ENCODE measurements at places on chromosomes 1 and 21.
A peak's percentile ranks its signal among the peaks of the same experiment; 100 is the strongest.

GRCh38 chr1:160628799-160629263 is 18.0 kb downstream of the SLAMF1 start:
- DNase-seq, result no peak

GRCh38 chr1:228083871-228084278 is 1.4 kb downstream of the ARF1 start:
- no peak for DNase-seq

GRCh38 chr1:211536606-211537005 is 42.4 kb downstream of the SLC30A1 start:
- DNase-seq, result no peak

GRCh38 chr1:156751451-156751756 is at the start of gene HDGF:
HDGF (minus strand) TSS chr1:156751675; CDS start chr1:156751429, 246 bp downstream.
- DNase-seq, result no peak

DNA sequence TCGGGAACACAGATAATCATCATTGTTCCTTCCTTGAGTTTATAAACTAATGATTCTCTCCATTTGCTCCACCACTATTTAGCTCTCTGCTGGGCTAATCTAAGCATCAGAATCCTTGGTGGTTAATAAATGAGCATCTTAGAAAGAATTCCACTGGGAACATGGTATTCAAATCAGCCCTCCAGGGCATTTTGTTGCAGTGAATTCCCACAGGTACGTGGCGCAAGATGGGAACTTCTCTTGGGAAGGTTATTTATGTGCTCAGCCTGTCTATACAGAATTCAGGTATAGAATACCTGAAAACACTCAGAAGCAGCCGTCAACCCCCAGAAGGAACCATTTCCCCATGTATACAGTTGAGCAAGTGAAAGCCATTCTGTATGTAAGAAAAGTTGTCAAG is 131.5 kb downstream of the NTNG1 start:
- no peak for DNase-seq

GRCh38 chr1:230701434-230701833 is 12.5 kb downstream of the AGT start:
- DNase-seq, result no peak

DNA sequence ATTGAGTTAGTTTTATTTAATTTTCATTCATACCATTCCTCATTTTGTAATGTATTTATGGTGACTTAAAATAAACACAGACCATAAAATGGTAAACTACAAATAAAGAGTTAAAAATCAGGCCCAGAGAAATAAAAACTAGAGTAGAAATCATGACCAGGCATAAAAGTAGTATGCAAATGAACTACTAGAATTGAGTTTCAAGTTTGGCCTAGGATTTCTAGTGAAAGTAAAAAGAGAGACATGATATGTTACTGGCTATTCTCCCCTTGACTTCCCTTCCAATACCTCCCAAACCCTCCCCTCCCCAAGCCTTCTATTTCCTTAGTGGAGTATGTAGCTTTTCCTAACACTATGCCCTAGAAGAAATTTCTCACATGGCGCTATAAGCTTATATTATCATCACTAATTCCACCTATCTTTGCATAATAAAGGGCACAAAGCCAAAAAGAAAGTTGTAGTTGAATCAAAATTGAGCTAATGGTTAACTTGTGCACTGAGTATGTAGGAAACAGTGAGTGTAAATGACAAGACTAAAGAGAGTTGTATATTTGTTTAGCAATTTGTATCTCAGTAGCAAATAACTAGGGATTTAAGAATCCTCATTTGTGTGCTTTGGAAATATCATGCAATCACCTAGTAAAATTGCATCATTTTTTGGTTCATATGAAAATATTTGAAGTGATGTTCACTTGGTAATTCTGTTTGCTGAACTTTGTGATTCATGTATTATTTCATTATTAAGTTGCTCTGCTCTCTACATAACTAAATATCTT is 29.7 kb upstream of the CDC14A start:
- DNase-seq, result no peak

DNA sequence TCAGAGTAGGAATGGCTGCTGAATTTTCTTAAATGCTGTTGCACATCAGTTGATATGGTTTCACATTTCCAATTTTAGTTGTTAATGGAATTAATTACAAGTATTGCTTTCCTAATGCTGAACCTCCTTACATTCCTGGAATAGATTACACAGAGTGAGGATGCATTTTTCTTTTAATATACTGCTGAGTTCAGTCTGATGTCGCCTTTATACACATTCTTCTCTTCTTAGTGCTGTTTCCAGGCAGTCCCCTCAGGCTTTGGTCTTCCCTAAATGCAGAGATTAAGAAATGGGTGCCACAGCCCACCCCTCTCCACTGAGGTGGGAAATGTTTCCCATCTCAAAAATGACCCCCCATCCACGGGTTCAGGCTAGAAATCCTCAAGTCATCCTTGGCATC is 6.7 kb upstream of the TSPEAR start:
- no peak for DNase-seq

- no peak for DNase-seq
These were observed 64.0 kb downstream of the COL18A1 start for GRCh38 chr21:45468971-45469272.

GRCh38 chr1:154938604-154939399 is 2.3 kb upstream of the PMVK start:
- DNase-seq, result no peak

DNA sequence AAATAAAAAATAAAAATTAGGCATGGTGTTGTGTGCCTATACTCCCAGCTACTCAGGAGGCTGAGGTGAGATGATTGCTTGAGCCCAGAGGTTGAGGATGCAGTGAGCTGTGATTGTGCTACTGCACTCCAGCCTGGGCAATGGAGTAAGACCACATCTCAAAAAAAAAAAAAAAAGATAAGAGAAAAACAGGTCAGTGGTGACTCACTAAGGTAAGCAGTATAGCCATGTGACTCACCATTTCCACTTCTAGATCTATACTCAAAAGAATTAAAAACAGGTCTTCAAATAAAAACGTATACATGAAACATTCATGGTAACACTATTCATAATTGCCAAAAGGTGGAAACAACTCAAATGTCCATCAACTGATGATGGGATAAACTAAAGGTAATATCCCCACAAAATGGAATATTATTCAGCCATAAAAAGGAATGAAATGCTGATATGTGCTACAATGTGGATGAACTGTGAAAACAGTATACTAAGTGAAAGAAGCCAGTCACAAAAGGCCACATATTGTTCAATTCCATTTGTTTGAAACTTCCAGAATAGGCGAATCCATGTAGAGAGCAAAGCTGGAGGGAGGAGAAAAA is 75.1 kb downstream of the ZNF281 start:
- no peak for DNase-seq

- DNase-seq, result no peak
These were observed 675.5 kb upstream of the CXADR start for GRCh38 chr21:16837321-16837720.

DNA sequence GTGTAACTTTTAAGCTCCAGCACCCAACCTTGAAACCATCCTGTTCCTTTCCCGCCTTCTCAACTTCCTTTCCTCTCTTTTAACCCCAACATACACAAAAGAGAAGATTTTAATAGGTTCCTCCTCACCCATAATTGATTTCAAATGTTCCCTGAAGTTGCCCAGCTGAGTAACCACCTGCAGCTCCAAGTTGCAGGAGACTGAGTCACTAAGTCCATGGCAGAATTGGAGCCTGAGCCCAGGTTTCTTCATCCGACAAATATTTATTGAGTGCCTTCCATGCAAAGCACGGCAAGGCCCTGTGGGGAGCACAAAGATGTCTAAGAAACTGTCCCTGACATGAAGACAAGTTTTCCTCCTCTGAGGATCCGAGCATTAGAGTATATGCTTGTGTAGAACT is 97.7 kb downstream of the PAPPA2 start:
- DNase-seq, result no peak

- no peak for DNase-seq
These were observed 3.0 kb downstream of the TFF1 start for GRCh38 chr21:42363312-42363711.

DNA sequence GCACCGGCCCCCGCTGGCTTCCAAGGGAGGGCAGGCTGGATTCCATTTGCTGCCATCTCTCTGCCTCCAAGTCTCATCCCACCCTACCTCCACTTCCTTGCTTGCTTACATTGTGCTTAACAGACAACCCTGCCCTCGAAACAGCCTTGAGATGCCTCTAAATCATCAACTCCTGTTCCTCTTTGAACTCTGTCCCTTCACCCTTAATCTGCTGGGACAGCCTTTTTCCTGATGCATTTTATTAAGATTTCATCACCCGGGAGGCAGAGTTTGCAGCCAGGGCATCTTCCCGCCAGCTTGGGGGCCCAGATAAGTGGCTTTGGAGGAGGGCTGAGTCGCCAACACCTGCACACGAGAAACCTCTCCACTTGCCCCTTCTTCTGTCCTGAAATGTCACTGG is 192.5 kb downstream of the KAZN start:
- DNase-seq, result no peak

DNA sequence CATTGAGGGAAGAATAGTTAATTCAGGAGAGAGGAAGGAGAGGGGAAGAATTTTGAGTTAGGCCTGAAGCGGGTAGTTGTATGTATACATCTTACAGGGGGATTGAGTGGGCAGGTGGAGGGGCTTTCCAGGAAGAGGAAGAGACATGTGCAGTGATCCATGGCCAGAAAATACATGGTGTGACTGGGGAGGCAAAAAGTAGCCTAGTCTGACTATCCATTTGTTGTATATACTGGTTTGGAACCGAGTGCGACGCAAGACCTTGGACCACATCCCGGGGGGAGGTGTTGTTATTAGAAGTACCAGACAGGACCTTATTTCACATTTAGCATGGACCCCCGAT is 158.3 kb downstream of the SDCCAG8 start:
- DNase-seq, result no peak

- DNase-seq, result no peak
These were observed 62.0 kb upstream of the MACF1 start for GRCh38 chr1:39142401-39143060.

DNA sequence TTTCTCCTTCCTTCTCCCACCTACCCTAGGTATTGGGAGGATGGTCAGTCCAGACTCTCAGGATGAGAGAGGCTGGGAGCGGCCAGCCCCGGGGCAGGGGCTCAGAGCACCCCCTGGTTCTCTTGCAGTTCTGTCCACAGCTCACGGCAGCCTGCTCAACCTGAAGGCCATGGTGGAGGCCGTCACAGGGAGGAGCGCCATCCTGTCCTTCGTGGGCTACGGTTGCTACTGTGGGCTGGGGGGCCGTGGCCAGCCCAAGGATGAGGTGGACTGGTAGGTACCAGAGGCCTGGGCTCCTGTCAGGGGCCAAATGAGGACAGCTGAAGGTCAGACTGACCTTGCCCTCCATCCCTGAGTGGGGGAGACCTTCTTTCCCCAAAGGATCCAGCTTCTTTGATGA is 4.2 kb downstream of the PLA2G2F start:
- DNase-seq, result no peak

GRCh38 chr1:165116732-165117131 is 239.8 kb downstream of the LMX1A start:
- no peak for DNase-seq

- DNase-seq, result no peak
These were observed 1.4 kb upstream of the FDPS start for GRCh38 chr1:155307247-155307740.

DNA sequence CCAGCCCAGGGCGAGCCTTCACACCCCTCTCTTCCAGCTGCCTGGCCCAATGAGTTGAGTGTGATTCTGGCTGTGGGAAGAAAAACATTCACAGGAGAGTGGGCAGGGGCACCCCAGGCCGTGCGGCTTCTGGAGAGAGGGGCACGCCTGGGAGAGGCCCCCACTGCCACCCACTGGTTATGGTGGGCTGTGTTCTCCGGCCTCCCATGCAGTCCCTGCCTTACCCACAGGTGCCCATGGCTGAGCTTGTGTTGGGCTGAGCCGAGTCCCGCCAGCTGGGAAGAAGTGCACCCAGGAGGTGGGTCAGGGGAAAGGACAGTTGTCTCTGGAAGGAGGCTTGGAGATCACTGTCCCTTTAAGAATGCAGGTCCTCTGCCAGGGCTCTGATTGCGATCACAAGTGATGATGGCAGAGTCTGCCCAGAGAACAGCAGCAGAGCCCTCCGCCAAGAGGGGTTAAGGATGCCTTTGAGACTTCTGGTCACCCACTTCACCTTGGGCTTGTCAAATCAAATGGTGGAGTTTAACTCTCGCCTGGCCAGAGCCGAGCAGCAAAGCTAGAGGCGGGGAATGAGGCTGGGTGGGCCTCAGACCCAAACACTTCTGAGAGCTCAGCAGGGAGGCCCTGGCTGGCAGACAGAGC is 124.7 kb upstream of the ARHGEF16 start:
- no peak for DNase-seq

GRCh38 chr1:42921769-42922168 is 36.9 kb downstream of the SLC2A1 start:
- no peak for DNase-seq

DNA sequence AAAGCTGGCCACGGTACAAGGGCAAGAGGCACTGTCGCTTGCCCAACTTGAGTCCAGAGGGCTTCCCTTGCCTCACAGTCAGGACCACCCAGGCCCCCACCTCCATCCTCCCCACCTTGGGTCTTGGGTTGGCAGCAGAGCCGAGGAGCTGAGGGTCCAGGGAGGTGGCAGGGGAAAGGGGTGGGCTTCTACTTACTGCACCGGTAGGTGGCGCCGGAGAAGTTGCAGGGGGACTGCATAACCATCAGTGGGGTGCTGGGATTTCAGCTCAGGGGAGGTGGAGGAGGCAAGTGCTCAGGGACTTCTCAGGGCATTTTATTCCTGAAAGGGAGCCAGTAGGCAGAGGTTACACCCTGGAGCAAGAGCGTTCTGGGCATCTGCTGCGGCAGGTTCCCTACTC is 44.0 kb downstream of the TRIM62 start:
- peak; percentile 37 for DNase-seq
